ENCODE measurements at places on chromosomes 4 and X.

- no peak for DNase-seq
Measured at GRCh38 chr4:65383589-65384305, 286.5 kb downstream of the EPHA5 start.

- no peak for DNase-seq
Measured at GRCh38 chrX:123330229-123330942, 146.3 kb downstream of the GRIA3 start.

DNA sequence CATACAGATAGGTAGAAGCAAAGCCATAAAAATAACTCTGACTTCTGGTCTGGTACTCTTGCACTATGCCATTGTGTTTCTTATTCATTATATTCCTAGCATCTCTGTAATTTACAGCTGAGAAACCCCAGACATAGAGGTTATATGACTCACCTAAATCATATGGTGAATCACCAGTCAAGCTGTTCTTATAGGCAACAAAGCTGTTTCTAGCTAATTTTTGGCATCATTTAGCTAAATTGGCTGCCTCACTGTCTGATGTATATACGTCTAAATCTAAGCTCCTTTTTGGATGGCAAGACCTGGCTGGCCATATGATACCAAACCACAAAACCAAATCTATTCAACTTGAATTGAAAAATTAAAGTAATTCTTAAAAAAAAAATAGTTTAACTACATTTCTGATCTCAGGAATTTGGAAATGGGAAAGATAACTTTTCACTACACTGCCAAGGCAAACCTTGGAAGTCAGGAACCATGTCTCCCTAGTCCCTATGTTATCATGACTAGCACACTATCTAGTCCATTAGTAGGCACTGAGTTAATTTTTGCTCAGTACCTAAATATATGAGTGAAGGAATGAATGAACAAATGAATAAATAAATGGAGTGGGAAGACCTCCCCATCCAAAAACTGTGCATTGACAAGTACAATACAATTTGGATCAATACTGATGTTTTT is 41.3 kb upstream of the STAG2 start:
- no peak for DNase-seq

GRCh38 chr4:11397146-11397545 is 31.5 kb downstream of the HS3ST1 start:
- no peak for DNase-seq

GRCh38 chr4:89009761-89010369 is 47.1 kb downstream of the FAM13A start:
- DNase-seq, result no peak

GRCh38 chr4:116736756-116737155 is 348.6 kb downstream of the TRAM1L1 start:
- DNase-seq, result no peak

GRCh38 chrX:24463077-24463476 is 2.0 kb upstream of the PDK3 start:
- DNase-seq, result no peak

GRCh38 chrX:39399387-39399786 is 598.1 kb downstream of the MID1IP1 start:
- DNase-seq, result no peak

GRCh38 chr4:142595222-142595871 is 250.8 kb downstream of the INPP4B start:
- DNase-seq, result peak; percentile 94

GRCh38 chr4:151517896-151518295 is 108.9 kb downstream of the FHIP1A start:
- no peak for DNase-seq

DNA sequence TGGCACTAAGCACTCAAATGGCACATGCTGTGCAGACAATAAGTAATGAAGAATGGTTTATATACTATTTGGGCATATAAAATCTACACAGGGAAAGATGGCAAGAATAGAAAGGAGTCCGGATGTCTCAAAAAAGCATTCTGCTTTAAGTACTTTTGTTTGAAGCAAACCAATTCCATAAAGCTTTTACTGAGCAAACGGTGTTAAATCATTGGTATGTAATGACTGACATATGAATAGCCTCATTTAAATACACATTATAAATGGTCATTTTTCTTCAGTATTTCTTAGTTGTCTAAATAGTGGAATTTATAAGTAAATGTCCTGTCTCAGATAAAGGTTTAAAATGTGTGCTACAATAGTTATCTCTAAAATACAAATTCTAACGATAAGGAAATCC is 6.0 kb downstream of the FBXO8 start:
- DNase-seq, result no peak

DNA sequence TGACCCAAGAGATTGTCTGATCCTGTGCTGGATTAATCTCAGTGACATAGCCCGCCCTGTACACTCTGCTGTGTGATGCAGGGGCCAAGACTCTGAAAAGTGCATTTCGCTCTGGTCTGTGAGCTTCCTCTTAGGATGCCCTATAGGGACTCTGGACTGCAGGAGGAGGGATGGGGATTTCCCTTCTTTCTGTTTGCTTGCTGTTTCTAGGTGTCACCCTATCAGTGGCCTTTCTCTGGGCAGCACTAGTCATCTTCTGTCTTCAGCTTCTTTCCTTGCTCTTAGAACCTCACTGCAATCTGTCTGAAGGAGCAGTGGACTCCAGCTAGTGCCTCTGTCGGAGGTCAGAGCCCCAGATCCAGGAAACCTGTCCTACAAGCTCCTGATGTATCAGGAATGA is 34.5 kb upstream of the SCRG1 start:
- no peak for DNase-seq

All from LNCaP clone FGC (cell line).